ENCODE measurements at places on chromosomes 7 and 10.
A peak's percentile ranks its signal among the peaks of the same experiment; 100 is the strongest.

DNA sequence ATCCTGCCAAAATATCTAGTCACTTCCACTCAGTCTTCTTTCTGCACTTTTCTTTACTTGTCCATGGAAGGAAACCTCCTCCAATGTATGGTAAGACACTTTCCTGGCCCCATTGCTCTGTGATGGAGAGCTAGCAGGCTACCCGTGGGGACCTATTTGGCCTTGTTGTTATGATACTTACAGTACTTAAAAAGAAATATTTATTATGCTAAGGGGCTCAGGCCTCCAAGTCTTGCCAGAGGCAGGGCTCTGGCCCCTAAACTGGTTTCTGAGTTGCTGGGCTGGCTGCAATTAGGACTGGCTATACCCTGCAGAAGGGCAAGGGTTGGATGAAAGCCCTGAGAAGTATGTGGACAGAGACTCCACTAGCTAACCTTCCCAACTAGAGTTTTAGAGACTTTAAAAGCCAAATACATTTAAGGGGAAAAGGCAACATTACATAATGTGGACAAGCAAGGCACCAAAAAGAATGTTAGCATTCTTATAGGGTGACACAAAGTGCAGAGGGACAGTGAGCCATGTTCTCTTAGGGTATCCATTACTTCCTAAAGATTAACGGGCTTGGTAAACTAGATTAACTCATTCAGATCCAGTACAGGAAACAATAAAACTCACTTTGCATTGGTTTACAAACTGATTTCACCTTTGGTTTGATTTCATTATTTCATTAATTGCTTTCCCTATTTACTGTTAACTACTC lies 84.9 kb upstream of the INHBA start:
- no peak for DNase-seq

GRCh38 chr7:69882269-69882668 lies 284.0 kb downstream of the AUTS2 start:
- DNase-seq = no peak

DNA sequence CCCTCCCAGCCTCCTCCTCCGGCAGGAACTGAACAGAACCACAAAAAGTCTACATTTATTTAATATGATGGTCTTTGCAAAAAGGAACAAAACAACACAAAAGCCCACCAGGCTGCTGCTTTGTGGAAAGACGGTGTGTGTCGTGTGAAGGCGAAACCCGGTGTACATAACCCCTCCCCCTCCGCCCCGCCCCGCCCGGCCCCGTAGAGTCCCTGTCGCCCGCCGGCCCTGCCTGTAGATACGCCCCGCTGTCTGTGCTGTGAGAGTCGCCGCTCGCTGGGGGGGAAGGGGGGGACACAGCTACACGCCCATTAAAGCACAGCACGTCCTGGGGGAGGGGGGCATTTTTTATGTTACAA lies 83.3 kb downstream of the PAX2 start:
- DNase-seq = no peak

DNA sequence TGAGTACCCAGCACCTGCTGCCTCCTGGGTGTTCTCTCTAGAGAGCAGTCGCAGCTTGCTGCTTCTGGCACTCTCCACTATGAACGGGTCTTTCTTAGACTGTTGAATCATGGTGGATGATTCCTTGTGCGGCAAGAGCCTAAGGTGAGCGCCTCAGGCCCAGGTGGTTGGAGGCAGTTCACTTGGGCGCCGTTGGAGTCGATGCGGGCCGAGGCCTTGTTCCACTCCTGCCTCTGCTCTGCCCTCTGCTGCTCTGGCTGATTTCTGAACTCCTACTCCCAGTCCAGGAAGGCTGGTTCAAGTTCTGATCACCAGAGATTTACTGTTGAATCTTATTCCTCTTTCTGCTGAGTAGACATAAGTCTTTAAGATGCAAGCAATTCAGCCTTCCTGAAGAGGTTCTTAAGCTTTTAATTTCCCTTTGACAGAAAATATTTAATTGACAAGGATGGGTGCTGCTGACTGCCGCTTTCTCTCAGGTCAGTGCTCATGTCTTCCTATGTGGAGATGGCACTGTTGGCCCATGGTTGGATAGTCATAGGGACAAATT lies 10.4 kb downstream of the YKT6 start:
- DNase-seq = no peak

GRCh38 chr7:105531792-105532671 lies at the start of gene RINT1:
RINT1 (plus strand) TSS chr7:105532201; CDS start chr7:105532316, 115 bp downstream.
- DNase-seq = peak; percentile 16

DNA sequence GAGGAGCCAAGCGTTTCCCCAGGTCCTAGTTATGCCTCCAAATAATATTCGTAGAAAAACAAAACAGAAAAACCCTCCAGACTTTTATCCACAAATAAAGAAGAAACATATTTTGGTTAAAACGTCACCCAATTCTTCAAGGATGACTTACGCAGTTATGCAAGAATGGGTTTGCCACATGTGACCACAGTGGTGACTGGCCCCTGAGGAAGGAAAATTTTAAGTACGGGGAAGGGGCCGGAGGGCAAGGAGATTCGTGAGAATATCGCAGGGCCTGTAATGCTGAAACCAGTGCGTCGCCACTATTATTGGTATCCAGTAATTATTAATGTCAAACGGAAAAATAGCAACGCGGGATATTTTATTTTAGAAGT lies 537 bp upstream of the MRPS24 start:
- no peak for DNase-seq

DNA sequence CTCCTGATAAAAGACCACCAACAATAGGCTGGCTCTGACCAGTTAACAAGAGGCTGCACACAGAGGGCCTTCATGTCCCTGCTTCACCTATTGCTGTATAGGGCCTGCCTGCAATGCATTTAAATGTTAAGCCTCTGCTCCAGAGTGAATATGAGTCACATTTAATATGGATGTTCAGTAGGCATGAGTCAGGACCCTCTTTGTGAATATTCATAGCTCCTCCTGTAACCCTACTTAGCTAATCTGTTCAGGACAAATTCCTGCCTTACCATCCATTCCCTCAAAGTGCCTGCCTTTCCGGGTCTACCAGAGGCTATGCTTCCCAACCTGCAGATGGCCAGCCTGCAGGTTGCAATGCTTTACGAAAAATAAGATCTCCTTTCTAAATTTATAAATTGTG lies 32.5 kb downstream of the ARHGAP22 start:
- no peak for DNase-seq

All from cortex of kidney (tissue), 1 donor.